ENCODE measurements at places on chromosomes 3 and 15. TPM values are rescaled to one million over a fixed set of nuclear protein-coding genes. Genes with fewer than 3 reads are reported as not detected.

DNA sequence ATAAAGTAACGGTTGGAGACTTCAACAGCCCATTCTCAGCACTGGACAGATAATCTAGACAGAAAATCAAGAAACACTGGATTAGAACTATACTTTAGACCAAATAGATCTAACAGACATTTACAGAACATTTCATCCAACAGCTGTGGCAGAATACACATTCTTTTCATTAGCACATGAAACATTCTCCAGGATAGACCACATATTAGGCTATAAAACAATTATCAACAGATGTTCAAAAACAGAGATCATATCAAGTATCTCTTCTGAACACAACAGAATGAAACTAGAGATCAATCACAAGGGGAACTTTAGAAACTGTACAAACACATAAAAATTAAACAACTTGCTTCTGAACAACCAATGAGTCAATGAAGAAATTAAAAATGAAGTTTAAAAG is 133.3 kb downstream of the ADAM10 start:
- DNase-seq, result no peak

Gene TMEM44
- 27.2 TPM for total RNA-seq

Gene GRAMD2A
- total RNA-seq, result 0.27 TPM

DNA sequence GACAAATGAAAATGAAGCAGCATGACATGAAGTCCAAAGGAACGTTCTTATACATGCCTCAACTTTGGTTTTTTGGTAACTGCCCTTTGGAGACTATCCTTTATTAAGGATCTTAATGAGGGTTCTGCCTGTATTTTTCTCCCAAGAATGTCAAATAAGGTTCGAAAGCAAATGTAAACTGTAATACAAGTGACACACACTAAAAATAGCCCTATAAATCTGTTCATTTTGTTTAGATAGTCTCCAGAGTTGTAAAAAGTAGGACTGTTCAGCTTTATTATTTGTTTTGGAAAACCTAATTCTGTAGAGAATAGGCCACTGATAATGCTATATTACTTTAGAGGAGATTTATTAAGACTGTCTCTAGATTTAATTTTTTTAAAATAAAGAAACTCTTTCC is 80.5 kb upstream of the CDIN1 start:
- no peak for DNase-seq

Gene PPP1R14D
- total RNA-seq, result not detected

Gene SI
- total RNA-seq, result not detected

DNA sequence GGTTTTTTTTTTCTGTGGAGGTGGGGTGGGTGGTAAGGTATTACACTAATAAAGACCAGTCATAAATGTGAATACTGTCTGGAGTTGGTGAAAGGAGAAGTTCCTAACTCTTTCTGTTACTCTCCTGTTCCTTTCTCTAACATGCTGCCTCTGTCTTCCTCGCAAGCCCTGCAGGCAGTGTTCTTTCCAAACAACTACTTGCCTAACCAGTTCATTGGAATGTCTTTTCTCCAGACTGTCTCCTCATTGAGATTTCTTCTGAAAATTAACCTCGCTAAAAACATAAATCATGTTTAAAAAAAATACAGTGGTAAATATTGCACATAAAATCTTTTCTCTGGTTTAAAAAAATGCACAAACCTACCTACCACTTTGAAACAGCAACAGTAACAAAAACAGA is 135.2 kb downstream of the TP63 start:
- DNase-seq, result no peak

- DNase-seq, result no peak
Measured at GRCh38 chr3:149042789-149043386, 43.4 kb downstream of the HLTF start.

- no peak for DNase-seq
Measured at GRCh38 chr15:87649175-87649574, 607.4 kb downstream of the NTRK3 start.

Gene CDHR4
- total RNA-seq, result 0.27 TPM

DNA sequence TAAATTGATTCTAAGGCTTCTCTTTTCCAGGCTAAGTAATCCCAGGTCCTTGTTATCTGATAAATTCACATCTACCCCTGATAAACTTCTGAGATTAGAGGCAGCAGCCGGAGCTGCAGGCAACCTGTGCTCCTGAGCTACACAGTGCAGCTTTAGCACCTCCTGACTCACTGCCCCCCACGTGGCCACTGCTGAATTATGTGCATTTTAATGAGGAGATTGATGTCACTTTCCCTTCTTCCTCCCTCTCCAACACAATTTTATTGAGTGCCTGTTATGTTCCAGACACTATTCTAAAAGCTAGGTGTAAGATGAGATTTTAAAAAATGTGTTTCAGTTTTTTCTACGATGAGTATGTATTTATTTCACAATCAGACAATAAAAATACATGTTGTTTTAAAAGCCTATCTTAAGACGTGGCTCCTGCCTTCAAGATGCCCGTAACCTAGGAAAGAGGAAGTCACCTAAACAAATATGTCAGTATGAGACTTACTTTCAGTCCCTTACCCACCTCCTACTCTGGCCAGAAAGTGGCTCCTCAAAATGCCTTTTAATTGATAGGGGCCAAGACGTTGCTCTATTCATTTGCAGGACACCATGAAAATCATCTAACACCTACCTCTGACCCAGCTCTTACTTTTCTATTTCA is 161.5 kb upstream of the PFN2 start:
- no peak for DNase-seq

Gene SLC2A2
- not detected for total RNA-seq

Gene ADGRG7
- not detected for total RNA-seq

Gene PCBP4
- total RNA-seq, result 4.0 TPM

Gene DCLK3
- total RNA-seq, result not detected

Gene FBXL22
- 0.54 TPM for total RNA-seq

GRCh38 chr15:77851691-77852090 is 219.0 kb upstream of the LINGO1 start:
- DNase-seq, result no peak

Gene SETD2
- total RNA-seq, result 24.2 TPM

Gene SLCO2A1
- under 0.01 TPM for total RNA-seq

Gene RARRES1
- 0.81 TPM for total RNA-seq

DNA sequence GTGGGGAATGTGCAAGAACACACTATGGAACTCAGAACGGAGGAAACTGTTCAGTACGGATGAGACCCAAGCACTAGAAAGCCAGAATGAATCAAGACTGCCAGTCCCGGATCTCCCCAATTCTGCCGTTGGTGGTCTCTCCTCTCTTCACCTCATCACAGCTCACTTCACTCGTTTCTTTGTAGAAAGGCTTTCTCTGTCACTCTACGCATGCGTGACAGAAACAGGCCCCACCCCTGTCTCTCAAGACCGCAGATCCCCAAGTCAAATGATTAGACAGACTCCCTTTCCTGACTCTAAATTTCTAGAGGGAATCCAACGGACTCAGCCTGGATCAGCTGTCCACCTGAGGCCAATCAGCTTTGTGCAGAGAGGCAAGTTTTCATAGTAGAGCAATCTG is 505.7 kb upstream of the ADAMTS9 start:
- no peak for DNase-seq

- DNase-seq, result no peak
Measured at GRCh38 chr15:43922021-43922420, 95.2 kb downstream of the WDR76 start.

- DNase-seq, result no peak
Measured at GRCh38 chr15:60511351-60512031, 32.5 kb upstream of the ICE2 start.

GRCh38 chr3:62758296-62759066 is 116.7 kb downstream of the CADPS start:
- no peak for DNase-seq

DNA sequence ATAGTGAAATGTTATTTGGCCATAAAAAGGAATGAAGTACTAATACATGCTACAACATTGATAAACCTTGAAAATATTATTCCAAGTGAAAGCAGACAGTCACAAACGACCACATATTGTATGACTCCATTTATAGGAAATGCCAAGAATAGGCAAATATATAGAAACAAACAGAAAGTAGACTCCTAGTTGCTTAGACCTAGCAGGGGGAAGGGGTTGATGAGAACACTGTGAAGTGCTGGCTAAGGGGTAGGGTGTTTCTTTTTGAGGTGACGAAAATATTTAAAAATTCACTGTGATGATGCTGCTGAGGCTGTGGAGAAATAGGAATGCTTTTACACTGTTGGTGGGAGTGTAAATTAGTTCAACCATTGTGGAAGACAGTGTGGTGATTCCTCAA is 30.5 kb upstream of the XIRP1 start:
- DNase-seq, result no peak

- DNase-seq, result no peak
Measured at GRCh38 chr3:106251160-106251892, 382.5 kb upstream of the CBLB start.

DNA sequence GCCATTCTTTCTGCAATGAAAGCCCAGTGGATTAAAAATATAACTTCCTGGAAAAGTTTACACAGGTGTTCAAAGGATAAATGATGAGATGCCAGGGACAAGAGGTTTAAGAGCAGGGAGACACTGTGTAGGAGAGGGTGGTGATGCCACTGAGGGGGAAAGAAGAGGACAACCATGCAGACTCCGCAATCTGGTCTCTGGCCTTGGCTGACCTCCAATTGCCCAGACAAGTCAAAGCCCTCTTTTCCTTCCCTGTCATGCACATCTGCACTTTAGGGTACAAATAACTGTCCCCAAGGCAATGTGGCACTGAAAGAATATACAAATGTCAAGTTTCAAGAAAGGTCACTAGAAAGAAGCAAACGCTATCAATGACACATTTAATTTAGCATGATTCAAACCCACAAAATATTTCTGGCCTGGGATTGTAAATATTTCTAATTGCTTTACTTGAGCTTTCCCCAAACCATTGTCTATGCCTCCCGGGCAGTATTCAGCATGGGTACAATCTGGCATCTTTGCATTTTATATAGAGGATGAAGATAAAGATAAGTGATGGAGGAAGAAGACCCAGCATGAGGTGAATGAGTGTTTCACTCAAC is 319.4 kb downstream of the PLCL2 start:
- no peak for DNase-seq

- DNase-seq, result no peak
Measured at GRCh38 chr15:71532994-71533393, 277.4 kb upstream of the NR2E3 start.

Gene STAC
- total RNA-seq, result 6.5 TPM

Gene CTSH
- 2.4 TPM for total RNA-seq

Gene HYAL1
- 0.27 TPM for total RNA-seq

- DNase-seq, result no peak
Measured at GRCh38 chr3:129585949-129586657, 20.4 kb downstream of the PLXND1 start.

DNA sequence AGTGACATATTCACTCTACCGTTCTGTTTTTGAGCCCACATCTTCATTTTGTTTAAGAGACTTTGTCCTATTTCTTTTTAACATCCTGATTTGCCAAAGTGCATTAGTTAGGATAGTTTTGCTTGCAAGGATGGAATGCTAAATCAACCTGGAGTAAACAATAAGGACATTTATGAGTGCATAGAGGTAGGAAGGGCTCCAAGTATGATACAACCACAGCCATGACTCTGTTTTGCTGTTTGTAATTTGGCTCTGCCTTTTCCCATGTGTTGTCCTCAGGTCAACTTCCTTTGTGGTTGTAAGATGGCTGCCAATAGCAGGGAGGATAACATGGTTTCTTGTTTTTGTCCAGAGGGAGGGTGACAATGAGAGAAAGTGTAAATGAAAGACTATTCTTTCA is 66.4 kb upstream of the GOLIM4 start:
- DNase-seq, result no peak

DNA sequence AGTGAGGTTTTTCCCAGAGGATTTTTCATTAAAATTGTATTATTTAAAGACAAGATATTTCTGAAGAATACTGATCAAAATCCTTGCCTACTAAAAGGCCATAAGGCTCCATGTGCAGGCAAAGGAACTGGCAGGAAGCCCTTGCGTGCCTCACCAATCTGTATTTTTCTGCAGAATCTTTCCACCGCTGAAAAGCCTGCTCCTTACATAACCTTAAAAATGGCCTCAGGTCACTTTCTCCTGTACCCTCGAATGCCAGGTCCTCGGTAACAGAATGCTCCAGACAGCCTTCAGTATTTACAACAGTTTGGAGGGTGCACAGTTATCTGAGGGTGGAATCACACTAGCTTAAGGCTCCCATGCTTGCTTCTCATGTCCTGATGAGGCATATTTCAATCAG is 3.2 kb downstream of the MORC1 start:
- DNase-seq, result no peak

GRCh38 chr15:80966431-80967197 is 23.0 kb downstream of the MESD start:
- DNase-seq, result no peak

- no peak for DNase-seq
Measured at GRCh38 chr3:143011705-143012104, 10.3 kb downstream of the U2SURP start.

Gene EFCAB12
- total RNA-seq, result 0.27 TPM

Gene UBAP1L
- total RNA-seq, result 1.6 TPM

Gene HHLA2
- not detected for total RNA-seq

GRCh38 chr3:170418422-170419398 is at the start of gene CLDN11:
Gene CLDN11 (plus strand): TSS chr3:170418868. CDS start chr3:170419067, 199 bp downstream.
- no peak for DNase-seq

Gene GPR15
- total RNA-seq, result not detected

Gene MESP1
- total RNA-seq, result 1.3 TPM

Gene ZNF80
- total RNA-seq, result not detected

Gene EPHA3
- total RNA-seq, result not detected

Gene TMEM40
- total RNA-seq, result 0.27 TPM

DNA sequence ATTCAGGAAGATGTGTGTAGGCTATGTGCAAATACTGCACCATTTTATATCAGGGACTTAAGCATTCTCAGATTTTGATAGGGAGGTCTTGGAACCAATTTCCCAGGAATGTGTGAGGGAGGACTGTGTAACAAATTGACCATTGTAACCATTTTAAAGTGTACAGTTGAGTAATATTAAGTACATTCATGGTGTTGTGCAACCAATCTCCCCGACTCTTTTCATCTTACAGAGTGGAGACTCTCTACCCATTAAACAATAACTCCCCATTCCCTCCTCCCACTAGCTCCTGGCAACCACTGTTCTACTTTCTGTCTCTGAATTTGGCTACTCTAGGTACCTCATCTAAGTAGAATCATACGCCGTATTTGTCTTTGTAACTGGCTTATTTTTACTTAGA is 5.1 kb downstream of the RCN2 start:
- DNase-seq, result no peak

DNA sequence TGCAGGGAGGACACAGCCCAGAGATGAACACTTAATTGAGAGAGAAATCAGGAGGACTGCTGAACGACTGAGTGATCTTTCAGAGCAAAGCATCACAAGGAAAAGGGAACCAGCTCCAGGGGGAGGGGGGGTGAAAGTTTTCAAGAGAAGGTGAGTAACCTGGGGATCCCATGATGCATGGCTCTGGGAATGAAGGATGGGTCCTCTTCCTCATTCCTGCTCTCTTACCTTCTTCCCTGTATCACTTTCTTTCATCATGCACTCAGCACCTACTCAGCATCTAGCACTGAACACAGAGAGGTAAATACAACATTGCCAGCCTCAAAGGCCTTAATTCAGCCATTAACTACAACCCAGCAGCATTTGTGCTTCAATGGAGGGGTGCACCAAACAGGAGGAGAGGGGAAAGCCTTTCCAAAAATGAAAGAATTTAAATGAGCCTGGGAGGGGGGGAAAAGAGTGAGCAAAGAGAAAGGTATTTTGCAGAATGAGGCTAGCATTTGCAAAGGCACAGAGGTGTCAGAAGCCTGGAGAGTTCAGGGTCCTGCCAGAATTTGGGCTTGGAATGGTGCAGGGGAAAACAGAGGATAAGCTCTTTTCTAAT is 427.4 kb downstream of the FOXP1 start:
- no peak for DNase-seq
